NCI-H460 (cell line): ENCODE measurements at places on chromosomes 7 and 10.

DNA sequence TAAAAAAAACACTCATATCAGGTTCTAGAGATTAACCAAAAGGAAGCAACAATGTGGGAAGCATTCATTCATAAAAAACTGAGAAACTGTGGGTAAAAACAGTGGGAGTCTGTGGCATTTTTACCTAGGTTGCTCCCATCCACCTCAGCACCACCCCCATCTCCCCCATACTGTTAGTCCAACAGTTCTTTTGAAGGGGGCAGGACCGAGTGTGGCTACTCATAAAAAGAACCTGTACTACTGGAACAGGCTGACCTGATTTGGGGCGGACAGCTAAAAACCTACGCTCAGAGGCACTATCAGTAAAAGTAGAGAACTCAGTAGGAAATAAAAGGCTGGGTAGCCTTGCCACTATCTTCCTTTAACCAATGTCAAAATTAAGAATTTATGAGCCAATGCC is 84.5 kb downstream of the DPY19L1 start:
- DNase-seq, result no peak

DNA sequence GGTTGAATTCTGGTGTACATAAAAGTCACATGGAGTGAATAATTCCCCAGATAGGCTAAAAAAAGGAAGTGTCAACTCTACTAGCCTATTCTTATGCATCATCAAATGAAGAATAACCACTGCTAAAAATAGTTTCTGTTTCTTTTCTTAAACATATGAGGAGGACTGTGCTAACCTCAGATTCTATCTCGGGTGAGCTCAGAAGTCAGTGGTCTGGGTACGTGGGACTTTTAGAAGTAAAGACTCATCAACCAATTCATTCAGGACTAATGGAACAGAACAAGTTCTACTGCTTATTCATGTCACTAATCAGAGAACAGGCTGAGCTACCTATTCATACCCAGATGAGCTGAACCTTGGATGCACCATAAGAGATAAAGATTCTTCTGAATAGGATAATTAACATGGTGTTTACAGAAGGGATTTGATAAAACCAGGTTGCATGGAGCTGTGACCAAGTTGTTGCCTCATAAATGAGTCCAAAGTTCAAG is 9.5 kb upstream of the ASAH2 start:
- no peak for DNase-seq

DNA sequence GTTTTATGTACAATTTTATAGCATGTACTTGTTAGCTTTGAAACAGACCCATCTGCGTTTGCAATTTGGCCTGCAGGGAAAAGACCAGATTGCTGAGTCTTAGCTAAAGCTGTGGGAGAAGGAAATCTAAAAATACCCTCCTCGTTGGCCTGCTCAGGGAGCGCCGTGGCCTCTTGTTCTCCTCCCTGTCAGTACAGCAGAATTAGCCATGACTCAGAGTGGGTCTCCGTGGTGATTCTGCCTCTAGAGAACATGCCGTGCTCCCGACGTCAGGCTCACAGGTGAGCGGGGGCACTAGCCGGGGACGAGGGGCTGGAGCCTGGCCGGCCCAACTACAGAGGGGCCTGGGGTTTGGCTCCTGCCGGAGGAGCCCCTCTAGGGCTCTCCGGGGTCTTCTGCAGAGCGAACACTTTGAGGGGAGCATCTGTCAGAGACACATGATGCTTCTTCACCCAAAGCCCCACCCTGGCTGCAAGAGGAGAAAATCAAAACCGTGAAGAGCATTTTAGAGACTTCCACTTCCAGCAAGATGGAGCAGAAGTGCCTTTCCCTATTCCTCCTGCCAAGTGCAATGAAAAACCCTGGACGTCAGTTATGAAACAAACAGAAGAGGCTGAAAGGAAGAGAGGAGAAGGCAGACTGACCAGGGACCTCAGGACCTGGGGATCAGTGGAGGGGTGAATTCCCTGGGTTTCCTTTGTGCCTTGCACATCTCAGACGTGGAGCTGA is 98.9 kb downstream of the LHPP start:
- DNase-seq, result no peak

- DNase-seq, result no peak
Measured at GRCh38 chr10:11601670-11602069, 9.8 kb downstream of the USP6NL start.

DNA sequence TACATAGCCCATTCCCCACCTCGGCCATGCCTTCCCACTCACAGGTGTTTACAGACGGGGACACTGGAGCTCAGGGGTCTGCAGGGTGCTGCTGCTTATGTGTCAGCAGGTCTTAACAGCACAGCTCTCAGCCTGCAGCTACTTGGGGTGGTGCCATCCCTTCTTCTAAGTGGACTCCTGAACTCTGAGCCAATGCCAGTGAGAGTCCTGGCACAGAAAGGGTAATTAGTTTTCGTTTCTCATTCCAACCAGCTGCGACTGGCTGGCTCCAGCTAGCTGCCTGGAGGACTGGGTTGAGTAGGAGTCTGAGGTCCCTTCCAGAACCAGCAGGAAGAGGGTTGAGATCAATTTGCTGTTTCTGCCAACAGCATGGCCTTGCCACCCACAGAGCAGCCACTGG is 88.3 kb upstream of the AGK start:
- DNase-seq, result no peak
